ENCODE measurements at places on chromosomes 2 and 18.

GRCh38 chr2:200252265-200253067 lies 54.0 kb upstream of the SPATS2L start:
- DNase-seq: no peak

DNA sequence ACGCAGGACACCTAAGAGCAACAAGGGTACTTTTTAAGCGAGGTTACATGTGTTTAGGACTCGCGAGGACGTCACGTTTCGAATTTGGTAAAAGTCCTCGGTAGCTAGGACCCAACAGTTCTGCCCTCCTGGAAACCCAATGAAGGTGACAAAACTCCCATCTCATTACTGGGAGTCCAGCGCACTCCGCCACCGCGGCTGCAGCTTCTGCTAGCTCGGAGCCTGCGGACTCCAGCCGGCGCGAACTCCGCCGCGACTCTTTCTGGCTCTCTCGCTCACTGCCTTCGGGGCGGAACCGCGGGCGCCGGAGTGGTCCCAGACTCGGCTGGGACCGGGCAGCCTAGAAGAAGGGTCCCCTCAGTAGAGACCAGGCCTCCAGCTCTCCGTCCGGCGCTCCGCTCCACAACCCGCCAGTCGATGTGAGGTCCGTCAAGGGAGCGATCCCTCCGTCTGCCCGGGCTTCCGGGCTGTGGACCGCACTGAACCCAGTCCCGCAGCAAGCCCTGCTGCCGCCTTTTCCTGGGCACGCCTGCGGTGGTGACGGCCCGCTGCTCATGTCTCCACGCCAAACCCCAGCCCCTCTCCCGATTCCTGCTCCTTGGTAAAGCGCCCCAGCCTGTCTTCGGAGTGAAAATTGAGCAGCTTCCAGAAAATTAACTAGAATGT lies 3.0 kb upstream of the OSR1 start:
- DNase-seq: no peak

- DNase-seq: no peak
Observed at GRCh38 chr2:143745060-143745459, 615.8 kb downstream of the ARHGAP15 start.

- no peak for DNase-seq
Observed at GRCh38 chr18:57426187-57426586, 9.0 kb upstream of the ONECUT2 start.

DNA sequence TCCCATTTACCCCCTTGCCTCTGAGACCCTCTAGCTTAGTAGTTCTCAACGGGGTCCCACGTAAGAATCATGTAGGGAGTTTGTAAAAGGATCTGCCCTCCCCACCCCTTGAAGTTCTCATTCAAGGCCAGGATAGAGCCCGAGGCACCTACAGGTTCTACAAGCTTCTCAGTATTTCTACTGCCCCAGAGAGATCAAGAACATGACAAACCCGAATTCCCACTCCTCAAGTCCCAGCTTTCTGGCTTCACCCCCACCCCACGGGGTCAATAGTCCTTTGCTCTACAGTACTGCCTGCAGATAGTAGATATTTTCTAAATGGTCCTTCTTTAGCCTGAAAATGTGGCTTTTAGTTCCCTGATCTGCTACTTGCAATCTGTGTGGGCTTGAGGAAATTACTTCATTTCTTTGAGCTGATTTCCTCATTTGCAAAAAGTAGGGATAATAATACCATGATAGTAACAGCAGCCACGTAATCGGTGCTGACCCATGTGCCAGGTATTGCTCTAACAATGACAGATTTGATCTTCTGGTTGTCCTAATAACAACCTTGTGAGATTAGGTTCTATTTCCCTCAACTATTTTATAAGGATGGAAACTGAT lies 7.1 kb downstream of the CIB4 start:
- no peak for DNase-seq

GRCh38 chr2:173048522-173048896 lies 27.1 kb upstream of the MAP3K20 start:
- DNase-seq: no peak

DNA sequence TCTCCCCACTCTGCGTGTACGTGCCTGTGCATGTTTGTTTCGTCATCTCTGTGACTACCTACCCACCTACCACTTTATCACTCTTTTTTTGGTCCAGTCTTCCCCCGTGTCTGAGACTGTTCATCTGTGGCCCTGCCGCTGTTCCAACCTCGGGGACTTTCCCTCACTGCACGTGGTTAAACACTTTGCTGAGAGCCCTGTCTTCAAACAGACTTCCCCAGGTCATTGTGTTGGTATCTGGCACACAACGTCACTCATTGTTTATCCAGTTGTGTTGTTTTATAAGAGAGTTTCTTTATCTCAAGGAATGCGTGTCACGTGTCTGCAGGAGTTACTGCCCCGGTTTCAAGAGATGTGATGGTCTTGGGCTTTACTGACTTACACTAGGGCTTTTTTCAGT lies 262.0 kb upstream of the RASGRP3 start:
- DNase-seq: no peak

DNA sequence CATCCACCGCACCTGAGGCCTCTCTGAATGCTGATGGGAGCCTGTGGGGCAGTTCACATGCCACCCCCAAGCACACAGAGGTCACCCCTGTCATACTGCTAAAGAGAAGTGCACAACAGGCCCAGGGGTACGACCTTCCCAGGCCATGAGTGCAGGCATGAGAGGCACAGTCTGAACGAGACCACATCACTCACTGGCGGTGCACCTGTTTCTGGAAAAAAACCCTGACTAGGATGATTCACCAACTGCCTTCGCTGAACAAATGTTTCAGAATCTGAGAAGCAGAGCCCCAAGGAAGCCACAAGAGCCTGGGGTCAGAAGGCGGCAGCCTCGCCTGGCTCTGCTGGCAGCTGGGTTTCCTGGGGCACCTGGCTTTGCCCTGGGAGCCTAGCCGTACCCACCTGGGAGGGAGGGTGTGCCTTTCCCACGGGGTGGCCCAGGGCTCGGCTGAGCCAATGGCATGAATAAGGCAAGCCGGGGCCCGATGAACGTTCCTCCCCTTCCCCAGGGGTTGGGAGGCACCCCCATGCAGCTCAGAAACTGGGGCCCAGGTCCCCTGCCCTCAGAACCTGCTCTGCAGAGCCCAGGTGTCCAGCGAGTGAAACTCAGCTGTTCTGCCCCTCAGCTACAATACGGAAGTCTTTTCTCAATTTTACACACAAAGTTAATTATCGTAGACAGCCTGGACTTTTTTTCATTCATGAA lies 73.8 kb downstream of the HDAC4 start:
- DNase-seq: no peak

- DNase-seq: no peak
Observed at GRCh38 chr2:15990151-15991101, 50.1 kb downstream of the MYCN start.

DNA sequence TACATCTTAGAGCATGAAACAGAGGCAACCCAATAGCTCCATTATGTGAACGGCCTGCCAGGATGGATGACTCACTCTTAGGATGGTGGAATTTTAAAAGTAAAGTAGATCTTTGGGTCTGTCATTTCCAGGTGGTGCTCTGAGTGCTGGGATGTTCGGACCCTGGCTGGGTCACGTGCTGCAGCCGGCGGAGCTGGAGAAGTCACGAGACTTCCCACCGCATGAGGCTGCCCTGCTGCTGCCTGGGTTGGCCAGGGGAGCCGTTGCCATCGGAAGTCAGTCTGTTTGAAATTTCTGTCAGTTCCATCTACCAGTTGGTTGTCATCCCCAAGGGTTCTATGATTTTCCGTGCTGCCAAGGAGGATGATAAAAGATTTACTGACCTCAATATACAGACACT lies 93.3 kb upstream of the ALKAL2 start:
- DNase-seq: no peak

- no peak for DNase-seq
Observed at GRCh38 chr2:75667884-75668283, 21.3 kb downstream of the MRPL19 start.

- no peak for DNase-seq
Observed at GRCh38 chr2:169185711-169186110, 116.3 kb downstream of the DHRS9 start.

All from NCI-H1436 treated with DMSO at 0.1 percent for 48 hours (cell line).